Hepatic stellate cell (primary cell): ENCODE measurements at places on chromosomes 12 and 14.

DNA sequence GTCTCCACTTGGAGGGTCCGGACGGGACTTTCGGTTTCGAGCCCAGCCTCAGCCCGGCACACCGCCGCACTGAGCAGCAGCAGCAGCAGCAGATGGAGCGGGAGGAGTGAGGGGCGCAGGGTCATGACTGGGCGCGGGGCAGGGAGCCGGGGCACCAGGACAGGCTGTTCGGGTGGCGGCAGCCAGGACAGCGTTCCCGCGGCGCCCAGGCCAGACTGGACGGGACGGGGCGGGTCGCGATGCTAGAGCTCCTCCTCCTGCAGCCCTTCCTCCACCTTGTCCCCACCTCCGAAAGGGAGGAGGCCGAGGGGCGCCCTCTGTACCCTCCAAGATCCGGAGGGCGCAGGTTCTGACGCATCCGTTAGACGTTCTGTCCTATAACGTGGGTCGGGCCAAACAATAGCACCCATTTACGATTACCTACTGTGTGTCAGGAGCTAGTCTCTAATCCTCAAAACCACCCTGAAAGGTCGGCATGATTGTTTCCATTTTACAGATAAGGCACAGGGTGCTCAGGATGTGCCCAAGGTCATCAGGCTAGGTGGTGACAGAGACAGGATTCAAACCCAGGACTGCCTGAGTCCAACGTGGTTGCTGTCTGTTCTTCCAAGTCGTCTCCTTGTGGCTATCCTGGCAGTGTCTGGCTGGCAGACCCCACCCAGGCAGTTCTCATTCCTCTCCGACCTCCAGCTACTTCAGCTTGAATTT is at the start of gene FKBP11:
TSS of gene FKBP11 (minus strand) at position 189 of the 708 bp plus-strand sequence. CDS start at position 125, 64 bp downstream.
- DNase-seq = peak; percentile 78

DNA sequence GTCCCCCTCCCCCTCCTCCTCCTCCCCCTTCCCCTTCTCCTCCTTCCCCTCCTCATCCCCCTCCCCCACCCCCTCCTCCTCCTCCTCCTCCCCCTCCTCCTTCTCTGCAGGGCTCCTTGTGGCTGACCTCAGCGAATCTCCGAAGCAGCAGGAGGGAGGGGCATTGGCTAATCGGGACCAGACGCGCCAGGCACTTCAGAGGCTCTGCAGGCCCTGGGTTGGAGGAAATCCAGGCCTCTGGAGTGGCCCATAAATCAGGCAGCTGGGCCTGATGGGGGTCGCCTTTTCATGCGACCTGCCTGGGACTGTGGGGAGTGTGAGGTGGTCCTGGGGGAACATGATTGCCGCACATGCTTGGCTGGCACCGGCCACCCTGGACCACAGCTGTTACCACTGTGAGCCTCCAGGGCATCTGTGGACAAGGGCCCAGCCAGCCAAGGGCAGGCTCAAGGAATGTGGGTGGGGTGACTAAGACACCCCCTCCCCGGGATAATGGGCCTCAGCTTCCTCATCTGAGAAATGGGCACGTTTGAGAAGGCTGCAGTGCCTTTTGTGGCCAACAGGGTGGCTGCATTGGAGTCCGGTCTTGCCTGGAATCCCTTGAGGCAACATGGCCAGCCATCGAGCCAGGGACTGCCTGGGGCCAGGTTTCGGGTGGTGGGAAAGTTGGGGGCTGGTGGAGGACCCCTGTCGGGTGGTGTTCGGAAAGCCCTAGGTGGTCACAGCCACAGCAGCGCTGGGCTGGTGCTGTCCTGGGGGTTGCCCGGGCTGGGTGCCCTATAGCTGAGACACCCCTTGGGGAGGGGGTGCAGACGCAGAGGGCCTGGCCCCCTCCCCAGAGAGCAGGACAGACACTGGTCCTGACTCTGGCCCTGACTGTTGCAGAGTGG is 12.0 kb downstream of the KIF26A start:
- DNase-seq = no peak

DNA sequence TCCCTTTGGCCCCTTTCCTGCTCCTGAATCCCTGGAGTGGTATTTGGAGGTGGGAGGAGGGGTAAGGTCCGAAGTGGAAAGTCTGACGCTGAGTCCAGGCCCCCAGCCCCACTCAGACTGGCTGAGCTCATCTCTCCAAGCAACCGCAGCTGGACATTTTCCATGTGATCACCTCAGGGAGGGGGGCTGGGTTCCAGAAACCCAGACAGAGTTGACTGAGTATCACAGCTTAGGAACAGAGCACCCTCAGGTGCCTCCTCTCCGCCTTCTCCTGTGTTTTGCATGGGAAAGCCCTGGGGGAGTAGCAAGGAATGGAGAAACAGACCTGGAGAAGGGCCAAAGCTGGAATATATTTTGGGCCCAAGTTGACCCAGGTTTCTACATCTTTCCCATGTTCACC is 8.0 kb upstream of the ITGA5 start:
- no peak for DNase-seq

- DNase-seq = no peak
Measured at GRCh38 chr12:115872919-115873357, 404.6 kb downstream of the MED13L start.

- no peak for DNase-seq
Measured at GRCh38 chr12:100860611-100861010, 66.0 kb downstream of the ANO4 start.

- no peak for DNase-seq
Measured at GRCh38 chr14:75279763-75280290, 1.2 kb downstream of the FOS start.

DNA sequence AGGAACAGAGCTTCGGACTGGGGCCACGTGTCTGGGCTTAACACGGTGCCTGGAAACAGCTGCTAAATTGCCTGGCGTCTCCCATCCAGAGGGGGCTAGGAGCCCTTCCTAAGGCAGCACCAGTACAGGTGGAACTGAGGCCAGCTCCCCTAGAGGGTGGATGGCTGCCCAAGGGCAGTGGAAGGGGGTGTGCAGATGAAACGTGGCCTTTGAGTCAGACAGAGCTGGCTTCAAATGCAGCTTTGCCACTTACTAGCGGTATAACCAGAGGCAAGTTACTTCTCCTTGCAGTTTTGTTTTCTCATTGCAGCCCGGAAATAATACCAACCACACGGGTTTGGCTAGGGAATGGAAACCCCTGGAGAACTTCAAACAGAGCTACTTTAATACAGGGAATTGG is 59.3 kb upstream of the SLC24A4 start:
- no peak for DNase-seq

DNA sequence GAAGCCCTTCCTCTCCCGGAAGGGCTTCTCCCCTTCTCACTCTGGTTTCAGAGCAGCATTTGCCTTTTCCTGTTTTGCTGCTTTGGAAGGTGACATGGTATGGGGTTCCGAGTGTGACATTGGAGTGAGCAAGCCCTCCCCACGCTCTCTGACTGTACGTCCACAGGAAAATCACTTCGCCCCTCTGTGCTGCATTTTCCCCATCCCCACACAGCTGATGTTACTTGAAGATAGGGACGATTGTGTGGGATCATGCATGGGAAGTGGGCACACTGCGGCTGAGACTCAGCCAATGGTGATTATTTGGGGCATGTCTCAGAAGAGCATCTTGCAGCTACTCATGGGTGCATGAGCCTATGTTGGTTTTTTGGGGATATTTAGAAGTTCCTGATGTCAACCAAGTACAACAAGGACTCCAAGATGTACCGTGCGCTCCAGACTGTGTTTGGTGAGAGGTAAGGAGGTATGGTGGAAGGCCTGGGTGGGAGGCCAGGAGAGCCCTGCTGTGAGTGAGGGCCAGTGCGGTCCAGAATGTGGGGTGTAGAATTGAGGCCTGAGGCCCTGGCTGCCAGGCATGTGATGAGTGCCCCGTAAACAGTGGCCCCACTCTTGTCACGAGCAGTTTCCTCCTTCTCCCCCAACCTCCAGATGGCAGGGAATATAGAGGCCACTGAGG is 15.1 kb downstream of the CYP46A1 start:
- no peak for DNase-seq

- DNase-seq = peak; percentile 91
Measured at GRCh38 chr12:123942238-123942653, 30.4 kb downstream of the CCDC92 start.

- DNase-seq = no peak
Measured at GRCh38 chr14:22502007-22502406, 87.0 kb downstream of the DAD1 start.

- no peak for DNase-seq
Measured at GRCh38 chr14:35750202-35750904, 58.7 kb downstream of the RALGAPA1 start.

- no peak for DNase-seq
Measured at GRCh38 chr14:59481407-59481806, 2.8 kb downstream of the L3HYPDH start.

DNA sequence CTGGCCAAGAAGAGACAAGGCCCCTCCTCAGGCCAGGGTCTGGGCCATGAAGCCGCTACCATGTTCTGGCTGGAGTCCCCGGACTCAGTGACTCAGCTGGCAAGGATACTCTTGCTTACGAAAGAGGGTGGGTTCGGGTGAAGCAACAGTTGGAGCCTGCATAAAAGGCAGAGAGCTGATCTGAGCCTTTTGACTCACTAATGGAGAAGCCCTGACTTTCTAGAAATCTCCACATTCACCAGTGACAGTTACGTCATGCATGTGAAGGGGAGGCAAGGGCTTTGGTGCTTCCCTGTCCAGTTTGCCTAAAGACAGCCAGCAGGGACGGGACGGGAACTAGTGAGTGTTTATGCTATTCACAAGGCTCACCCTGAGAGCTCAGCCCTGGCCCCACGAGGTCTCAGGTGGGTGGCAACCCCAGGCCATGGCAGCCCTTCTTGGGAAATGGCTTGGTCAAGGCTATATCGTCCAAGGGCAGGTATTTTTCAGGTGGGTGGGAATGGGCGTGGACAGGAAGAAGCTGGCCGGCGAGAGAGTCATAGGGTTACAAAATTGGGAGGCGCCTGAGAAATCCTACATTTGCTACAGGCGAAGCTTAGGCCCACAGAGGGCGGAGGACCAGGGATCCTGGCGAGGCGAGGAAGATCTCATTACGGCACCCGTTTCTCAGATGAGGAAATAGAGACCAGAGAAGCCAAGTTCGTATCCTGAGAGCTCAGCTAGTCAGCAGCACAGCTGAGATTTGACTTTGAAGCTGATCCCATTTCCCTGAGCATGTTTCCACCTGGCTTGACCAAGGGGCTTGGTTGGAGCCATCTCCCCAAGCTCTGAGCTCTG is 314.6 kb downstream of the BCL11B start:
- DNase-seq = no peak

GRCh38 chr12:107349008-107349747 is 255.8 kb upstream of the CRY1 start:
- DNase-seq = no peak

DNA sequence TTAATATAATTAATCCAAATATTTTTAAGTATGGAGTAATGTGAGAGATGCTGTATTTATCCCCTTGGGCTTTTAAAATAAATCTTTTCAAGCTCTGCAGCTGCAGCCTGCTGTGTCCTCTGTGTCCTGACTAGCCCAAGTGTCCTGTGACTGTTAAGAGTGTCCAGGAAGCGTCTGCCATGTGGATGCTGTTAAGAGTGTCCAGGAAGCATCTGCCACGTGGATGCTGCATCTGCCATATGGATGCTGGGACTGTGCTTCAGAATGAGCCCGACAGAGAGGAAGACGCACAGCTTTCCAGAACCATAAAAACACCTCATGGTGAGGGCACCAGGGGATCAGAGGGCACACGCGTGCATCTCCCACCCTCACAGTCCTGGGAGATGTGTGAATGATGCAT is 307.2 kb downstream of the ADGRD1 start:
- no peak for DNase-seq

- DNase-seq = no peak
Measured at GRCh38 chr12:48192861-48193260, 9.4 kb downstream of the CCDC184 start.

- no peak for DNase-seq
Measured at GRCh38 chr14:32377046-32377646, 48.0 kb downstream of the AKAP6 start.

DNA sequence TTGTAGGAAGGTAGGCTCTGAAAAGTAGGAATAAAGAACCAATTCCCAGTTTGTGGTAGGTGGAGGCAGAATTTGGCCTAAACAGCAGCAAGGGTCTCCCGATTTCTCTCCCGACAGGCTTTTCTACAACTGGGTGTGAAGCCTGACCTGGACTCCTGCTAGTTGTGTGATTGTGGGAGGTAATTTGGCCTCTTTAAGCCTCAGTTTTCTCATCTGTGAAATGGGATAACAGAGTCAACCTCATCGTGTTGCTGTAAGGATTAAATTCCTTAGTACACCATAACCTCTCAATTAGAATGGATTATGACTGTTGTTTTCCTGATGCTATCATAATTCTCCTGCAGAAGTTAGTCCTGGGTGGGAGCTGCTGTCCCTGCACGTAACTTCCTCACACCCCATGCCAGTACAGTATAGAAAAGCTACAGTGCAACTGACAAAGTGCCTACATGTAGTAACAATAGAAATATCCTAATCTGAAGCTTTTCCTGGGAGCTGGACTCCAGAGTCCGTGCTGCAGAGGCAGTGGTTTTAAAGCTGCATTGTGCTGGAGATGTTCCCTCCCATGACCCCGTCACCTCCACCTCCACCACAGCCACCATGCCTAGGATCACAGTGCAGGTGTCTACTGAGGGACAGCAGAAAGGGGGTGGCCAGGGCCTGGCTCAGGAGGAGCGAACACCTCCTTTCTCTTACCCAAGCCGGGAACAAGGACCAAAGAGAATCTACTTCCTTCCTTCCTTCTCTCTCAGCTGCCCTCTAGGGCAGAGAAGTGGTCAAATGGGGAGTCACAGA is 76.5 kb downstream of the FBXL14 start:
- DNase-seq = no peak

GRCh38 chr12:49086116-49086515 is 8.5 kb downstream of the DHH start:
- DNase-seq = no peak

DNA sequence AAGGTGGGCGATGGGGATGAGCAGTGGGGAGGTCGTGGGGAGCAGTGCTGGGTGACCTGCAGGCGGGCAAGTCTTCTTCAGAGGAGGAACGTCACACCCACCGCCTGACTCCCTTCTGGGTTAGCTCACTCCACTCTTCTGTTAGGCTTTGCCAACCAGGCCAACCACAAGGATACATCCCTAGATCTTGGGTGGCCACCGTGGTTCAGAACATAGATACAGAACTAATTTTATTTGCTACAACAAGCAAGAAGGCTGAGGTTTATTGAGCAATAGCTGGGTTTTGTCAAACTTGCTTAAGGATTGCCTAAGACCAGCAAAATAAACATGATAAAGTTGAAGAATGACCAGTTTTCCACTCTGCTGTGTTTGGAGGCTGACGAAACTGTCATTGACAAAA is 109.4 kb downstream of the DACT1 start:
- DNase-seq = peak; percentile 49

DNA sequence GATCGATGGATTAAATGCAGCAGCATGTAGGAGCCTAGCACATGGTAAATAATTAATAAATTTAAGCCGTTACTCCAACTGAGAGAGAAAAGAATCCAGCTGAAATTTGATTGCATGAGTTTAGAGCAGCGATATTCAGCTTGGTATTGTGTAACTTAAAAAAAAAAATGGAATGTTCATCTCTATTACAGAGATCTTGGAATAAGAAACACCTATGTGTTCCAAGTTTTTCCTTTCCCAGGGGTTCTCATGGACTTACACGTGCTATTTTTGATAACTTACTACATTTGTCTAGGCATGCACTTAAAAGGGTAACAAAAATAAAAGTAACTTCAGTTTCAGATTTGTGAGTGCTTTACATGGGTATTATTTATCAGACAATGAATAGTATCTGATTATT is 122.8 kb downstream of the RASSF9 start:
- DNase-seq = no peak
